ENCODE measurements at places on chromosomes 16 and 17.

DNA sequence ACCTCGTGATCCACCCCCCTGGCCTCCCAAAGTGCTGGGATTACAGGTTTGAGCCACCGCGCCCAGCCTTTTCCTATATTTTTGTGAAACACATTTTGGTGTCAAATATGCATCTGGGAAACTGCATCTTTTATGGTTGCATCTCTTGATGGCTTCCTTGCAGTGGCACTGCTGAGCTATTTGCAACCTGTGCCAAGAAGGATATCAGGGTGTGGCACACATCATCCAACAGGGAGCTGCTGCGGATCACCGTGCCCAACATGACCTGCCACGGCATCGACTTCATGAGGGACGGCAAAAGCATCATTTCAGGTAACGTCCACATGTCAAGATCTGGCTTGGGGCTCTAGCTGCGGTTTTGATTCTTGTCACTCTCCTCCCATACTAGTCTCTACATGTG is 16.8 kb upstream of the USP43 start:
- DNase-seq = no peak

DNA sequence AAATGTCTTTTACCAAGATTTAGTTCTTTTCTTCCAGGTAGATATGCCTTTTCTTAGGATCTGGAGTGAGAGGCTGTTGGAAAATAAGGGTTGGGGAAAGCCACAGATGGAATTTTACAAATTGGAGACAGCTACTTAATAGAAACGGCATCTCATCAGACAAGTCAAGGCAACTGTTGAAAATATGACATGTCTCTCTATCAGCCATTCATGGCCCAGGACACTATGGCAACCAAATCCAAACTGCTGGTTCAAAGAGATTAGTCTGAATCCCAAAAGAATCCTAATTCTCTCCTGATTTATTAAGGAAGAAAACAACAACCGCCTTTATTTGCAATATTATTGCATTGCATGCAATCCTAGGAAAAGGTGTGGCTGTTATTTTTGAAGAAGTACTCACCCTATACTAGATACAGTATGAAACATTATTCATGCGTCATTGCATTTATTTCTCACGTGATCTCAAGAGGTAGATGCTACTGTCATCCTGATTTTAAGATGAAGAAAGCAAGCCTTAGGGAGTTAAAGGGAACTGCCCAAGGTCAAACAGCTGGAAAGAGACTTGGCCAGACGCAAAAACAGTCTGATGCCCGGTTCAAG is 12.6 kb upstream of the CEP20 start:
- no peak for DNase-seq

DNA sequence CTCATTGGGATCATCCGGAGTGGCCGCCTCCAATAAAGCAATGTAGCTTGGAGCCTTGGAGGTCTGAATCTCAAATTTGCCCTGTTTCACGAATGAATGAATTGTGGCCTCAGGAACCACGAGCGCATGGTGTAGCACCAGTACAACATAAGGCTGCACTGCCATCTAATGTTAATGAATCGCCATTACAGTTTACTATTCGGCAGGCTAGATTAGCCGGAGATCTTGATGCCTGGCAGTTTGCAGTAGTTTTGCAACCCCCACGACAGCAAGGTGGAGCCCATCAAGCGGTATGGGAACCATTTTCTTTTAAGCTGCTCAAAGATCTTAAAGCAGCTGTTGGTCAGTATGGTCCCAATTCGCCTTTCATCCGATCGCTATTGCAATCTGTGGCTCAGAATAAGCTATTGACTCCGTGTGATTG is 18.8 kb downstream of the ALOX15B start:
- DNase-seq = no peak

DNA sequence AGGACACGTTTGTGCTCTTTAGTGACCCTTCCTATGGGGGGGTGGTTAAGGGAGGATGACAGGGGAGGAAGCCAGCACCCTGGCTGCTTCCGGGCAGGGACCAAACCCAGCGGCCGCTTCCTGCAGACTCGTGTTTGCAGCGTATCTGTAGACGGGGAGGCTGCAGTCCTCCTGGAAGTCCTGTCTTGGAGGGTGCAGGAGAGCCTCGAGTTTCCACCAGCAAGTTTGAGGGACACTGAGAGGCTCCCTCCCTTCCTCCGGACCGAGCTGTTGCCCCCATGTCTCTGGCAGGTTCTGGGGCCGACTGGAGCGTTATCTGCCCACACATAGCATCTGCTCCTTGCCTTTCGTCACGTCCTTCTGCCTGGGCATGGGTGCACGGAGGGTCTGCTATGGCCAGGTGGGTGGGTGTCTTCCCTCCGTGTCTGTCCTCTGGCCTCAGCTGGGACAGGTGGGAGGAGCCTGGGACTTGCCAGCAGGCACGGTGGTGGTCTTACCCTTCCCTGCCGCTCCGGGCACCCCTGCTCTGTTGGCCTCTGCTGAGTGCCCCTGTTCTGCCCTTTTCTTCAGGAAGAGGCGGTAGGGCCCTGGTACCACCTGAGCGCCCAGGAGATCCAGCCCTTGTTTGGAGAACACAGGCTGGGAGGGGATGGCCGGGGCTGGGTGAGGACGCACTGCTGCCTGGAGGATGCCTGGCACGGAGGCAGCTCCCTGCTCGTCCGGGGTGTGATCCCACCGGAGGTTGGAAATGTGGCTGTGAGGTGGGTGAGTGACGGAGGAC is 8.8 kb downstream of the ENGASE start:
- DNase-seq = no peak

GRCh38 chr17:50953831-50954601 is 87.9 kb upstream of the TOB1 start:
- DNase-seq = no peak

- DNase-seq = no peak
Measured at GRCh38 chr17:54976316-54976715, 7.8 kb downstream of the STXBP4 start.

DNA sequence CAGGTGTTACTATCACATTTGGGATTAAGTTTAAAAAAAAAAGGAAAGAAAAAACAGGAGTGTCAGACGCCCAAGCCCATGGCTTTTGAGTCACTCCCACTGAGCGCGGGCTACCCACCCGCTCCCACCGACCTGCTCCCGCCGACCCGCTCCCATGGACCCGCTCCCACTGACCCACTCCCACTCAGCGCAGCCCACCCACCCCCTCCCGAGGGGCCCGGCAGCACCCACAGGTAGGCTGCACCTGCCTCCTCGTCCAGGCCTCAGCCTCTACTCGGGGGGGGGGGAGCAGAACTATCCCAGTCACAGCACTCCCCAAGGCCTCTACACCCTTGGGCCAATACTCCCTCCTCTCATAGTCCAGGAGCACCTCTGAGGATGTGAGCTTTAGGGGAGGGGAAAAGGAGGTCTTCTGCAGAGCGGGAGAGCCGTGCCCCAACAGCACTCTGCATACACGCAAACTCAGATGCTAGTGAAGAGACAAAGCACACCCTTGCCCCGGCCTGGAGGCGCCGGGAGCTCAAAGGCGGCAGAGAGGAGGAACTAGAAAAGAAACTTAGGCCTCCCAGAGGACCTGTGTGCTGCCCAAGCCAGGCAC is 2.9 kb downstream of the CLUH start:
- no peak for DNase-seq

DNA sequence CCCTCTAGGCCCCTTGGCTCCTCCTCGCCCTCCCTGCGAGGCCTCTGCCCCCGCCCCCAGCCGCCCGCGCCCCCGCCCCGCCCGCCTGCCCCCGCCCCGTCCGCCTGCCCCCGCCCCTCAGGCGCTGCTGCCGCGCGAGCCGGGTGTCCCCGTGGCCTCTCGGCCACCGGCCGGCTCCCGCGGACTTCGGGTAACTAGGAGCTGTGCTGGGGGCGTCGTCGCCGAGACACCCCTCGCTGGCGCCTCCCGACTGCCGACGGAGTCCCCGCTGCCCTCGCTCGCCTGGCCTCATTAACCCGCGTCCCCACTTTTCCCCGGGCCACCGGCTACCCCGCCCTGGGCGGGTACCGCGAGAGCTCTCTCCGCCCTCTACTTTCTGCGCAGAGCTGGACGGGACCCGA is at the start of gene TLCD1:
TLCD1 (minus strand) TSS at position 8 of the 401 bp plus-strand sequence. CDS start 136 bp downstream, outside the sequence.
- peak; percentile 61 for DNase-seq

GRCh38 chr17:61822326-61823285 is 40.7 kb downstream of the BRIP1 start:
- DNase-seq = no peak

GRCh38 chr17:74442291-74442669 is 10.4 kb downstream of the GPRC5C start:
- no peak for DNase-seq

DNA sequence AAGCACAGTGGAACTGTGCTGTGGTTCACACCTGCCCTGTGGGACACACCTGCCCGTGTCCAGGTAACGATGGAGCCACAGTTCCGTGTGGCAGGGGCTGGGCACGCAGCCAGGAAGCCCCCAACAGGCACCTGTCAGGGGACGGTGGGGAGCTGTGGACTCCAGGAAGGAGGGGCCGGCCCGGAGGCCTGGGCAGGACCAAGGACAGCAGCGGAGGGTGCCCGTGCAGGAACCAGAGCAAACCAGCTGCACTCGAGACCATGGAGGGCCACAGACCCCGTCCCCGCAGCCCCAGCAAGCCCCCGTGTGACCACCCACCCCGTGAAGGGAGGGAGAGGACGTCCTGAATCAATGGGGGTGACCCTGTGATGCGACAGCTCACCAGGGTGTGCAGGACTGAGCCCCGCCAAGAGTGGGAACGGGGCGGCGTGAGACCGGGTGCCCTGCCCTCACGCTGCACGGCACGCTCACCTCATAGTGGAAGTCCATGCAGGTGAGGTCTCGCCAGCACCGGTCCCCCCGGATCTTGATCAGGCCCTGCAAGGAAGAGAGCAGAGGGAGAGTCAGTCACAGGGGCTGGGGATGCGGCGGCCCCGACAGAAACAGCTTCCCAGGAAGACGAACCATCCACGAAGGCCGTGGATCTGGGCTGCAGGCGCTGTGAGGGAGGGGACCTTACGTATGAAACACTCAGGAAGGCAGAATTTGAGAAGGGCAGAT is 78.1 kb downstream of the LMF1 start:
- no peak for DNase-seq
